NCI-H187 treated with DMSO at 0.1 percent for 48 hours (cell line): ENCODE measurements at places on chromosomes 3 and 15.

GRCh38 chr15:35506272-35506870 is 39.6 kb downstream of the DPH6 start:
- DNase-seq: no peak

DNA sequence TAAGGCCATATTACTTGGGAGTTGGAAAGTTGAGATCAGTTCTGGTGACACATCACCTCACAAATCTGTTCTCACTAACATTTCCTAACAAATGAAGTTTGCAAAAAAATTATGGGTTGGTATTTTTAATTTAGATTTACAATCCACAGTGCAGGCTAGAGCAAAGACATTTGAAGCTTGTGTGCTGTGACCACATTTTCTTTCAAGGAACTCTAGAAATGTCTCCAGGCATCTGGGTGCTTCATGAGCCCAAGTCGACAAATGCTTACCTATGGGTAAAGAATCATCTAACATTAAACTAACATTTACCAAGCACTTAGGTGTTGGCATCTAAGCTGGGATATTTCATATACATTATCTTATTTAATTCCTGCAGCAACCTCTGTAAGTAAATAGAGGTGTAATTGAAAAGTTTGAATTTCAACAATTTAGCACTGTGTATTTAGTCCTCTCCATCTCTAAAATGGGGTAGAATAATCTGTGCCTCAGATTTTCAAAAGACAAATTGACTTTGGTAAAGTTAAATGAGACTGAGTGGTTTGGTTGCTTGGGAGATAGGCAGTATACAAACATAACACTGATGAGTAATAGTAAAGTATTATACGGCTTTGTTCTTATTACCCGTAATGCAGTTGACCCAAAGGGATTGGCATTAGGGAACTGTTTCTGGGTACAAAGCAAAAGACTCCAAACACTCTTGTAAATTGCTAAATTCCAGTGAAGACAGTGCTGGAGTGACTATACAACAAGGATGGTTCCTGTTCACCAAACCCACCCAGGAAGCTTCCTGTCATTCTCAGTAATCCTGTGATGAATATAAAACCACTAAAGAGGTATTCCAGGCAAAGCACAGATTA is 162.5 kb downstream of the TPRG1 start:
- no peak for DNase-seq

DNA sequence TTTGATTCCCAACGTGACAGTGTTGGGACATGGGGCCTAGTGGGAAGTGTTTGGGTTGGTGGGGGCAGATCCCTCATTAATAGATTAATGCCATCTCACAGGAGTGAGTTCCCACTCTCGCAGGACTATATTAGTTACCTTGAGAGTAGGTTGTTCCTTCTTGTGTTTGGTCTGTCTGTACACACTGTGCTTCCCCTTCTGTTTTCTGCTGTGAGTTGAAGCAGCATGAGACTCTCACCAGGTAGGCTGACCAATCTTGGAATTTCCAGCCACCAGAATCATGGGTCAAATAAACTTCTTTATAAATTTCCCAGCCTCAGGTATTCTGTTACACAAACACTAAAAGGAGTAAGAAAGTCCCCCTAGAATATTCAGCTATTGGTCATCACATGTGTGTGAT is 145.4 kb downstream of the ERC2 start:
- no peak for DNase-seq

GRCh38 chr15:97717806-97718205 is 242.7 kb upstream of the ARRDC4 start:
- DNase-seq: no peak
